ENCODE measurements at places on chromosomes 7 and 10.
A peak's percentile ranks its signal among the peaks of the same experiment; 100 is the strongest.

DNA sequence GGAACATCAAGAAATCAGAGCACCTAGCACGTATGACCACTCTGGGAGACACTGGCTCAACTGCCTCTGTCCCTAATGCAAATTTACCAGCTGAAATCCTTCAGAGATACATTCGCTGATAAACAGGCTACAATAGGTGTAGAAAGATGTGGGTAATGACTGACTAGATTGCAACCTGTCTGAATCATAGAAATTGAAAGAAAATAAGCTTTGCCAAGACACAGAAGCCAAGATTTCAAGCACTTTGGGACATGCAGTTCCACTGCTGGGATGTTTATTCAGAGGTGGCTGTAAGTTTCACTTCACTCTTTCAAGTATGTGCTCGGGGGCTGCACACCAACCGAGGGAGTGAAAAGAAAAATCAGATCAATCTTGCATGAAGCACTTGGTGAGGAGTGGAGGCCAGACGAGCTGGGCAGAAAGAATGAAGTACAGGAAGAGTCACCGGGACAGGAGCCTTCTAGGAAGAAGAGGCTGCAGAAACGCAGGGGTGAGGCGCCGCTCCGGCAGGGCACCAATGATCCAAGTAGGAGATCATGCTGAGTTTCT, 276.7 kb downstream of the PARD3 start:
- DNase-seq = no peak

DNA sequence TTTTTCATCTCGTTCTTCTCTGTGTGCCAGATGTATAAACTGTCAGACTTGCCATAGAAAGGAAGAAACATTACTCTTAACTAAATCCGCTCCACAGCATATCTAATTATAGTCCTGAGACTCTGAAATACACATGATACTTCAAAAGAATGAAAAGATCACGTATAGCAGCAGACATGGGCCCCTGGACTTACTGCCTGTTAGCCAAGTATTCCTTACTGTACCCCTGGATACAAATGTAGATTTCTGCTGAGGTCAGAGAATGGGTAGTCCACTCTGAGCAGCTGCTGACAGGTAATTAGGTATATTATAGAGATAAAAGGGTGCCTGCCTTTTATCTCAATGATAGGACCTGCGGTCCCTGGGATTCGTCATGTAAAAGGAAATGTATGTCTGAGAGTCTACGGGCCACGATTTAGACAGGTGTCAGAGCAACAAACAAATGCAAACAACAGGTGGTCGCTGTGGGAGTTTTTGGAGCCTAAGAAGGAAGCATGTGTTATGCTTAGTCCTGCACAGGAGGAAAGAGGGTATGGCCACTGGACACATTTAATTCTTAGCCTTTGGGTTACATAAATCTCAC, 69.4 kb downstream of the VOPP1 start:
- no peak for DNase-seq

DNA sequence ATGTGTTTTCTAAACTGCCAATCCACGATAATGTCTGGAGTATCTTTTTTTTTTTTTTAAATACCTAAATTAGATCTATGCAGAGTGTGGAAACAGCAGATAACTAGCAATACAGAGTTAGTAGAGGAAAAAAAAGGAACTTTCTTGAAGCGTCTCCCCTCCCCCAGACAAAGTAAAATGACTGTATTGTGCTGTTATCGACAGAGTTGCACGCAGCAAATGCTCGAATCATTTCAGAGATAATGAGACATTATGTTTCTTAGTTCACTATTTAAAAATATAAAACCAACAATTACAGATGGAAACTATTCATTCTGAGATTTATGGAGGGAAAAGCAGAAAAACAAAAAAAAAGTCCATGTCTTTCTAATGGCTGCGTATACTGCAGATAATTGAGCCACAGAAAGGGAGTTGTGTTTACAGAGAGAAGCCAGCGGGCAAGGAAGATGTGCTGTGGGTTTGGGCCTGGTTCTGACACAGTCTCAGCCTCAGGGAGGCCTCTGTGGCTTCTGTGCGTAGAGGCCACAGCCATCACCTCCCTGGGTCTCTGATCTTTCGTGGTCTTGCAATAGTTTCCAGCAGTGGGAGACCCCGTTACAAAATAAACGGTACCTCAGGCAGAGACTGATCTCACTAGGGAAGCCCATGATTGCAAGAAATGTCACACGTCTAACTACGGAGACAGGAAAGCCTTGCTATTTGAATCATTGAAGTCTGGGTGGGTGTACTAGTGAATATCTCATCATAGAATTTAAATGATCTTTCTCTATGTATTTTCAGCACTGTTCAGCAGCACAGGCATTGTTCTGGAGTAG, 19.1 kb upstream of the KLF6 start:
- no peak for DNase-seq

- DNase-seq = peak; percentile 4
Observed at GRCh38 chr10:28241741-28242399, 61.0 kb downstream of the MPP7 start.

- no peak for DNase-seq
Observed at GRCh38 chr10:14670551-14671240, 104.0 kb downstream of the FAM107B start.

DNA sequence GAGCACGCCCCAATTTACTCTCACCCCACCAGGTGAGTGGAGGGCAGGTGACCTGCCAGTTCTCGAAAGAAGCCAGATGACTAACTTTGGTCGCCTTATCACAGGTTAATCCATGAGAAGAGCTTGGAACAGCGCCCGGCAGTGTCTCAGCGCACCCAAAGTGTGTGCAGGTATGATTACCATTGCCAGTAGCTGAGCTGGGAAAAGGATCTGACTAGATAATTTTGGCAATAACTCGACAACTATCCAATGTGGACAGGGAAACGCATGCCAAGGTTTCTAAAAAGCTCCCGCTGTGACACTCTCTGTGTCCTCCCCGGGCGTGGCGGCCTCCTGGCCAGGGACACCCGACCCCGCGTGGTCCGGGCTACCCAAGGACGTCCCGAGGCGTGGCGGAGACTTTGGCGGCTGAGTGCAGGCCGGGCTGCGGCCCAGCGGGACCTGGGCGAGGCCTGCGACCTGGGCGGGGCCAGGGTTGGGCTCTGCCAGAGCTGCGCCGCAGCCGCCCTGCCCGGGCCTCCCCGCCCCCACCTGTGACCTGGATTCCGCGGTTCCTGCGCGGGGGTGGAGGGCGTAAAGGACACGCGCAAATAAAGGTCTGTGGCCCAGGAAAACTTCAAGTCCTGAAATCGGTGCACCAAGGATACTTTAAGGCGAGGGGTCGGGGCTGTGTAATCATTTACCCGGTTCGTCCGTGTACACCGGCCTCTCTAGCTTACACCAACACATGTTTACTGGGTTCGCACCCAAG, 13.7 kb upstream of the WAPL start:
- DNase-seq = no peak

- DNase-seq = no peak
Observed at GRCh38 chr7:83524277-83525075, 124.5 kb downstream of the SEMA3E start.

- no peak for DNase-seq
Observed at GRCh38 chr7:51965454-51965853, 648.8 kb upstream of the COBL start.

GRCh38 chr7:128071376-128071775, 40.1 kb upstream of the LRRC4 start:
- no peak for DNase-seq

DNA sequence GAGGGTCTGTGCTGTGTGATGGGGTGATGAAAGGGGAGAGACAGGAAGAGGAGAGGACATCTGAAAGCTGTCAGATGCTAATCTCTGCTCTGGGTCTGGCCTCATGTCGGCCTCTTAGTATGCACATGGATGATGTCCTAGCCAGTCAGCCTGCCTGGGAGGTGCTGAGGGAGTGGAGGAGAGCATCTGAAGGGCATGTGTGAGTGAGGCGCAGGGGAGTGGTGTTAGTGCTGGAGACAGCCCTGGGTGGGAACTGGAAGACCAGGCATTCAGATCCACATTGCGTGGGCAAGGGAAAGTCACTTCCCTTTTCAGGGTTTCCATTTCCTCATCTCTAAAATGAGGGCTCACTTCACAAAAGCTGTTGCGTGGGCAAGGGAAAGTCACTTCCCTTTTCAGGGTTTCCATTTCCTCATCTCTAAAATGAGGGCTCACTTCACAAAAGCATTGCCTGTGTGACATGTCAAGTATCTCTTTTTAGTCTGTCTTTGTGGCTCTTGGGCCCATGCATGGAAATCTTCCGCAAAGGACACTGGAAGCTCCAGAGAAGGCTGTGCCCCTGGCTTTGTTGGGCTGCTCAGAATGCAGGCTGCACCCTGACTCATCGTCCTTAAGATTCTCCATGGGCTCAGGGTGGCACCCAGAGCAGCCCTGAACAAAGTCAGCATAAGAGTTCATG, 10.0 kb downstream of the SFTPD start:
- no peak for DNase-seq

All from NCI-H187 (cell line).